SK-N-SH treated with all-trans-retinoic acid at 6 μM for 48 hours (cell line): ENCODE measurements at places on chromosomes 1 and 21.
A peak's percentile ranks its signal among the peaks of the same experiment; 100 is the strongest.

DNA sequence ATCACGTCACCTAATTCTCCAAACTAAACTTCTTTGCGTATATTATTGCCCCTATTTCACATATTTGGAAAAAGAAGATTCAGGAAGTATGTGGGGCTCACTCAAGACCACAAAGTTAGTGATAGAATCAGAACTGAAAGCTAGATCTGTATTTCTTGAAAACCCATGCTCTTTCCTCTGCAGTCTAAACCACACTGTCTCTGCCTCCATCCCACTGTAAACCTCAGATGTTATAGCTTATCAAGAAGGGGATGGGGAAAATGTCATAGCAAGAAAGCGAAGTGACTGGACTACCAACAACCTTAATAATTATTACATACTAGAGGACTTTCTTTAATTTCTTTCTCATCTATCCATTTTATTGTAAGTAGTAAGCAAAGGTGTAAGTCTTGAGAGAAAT lies 257.7 kb upstream of the SGIP1 start:
- ATAC-seq: no peak

DNA sequence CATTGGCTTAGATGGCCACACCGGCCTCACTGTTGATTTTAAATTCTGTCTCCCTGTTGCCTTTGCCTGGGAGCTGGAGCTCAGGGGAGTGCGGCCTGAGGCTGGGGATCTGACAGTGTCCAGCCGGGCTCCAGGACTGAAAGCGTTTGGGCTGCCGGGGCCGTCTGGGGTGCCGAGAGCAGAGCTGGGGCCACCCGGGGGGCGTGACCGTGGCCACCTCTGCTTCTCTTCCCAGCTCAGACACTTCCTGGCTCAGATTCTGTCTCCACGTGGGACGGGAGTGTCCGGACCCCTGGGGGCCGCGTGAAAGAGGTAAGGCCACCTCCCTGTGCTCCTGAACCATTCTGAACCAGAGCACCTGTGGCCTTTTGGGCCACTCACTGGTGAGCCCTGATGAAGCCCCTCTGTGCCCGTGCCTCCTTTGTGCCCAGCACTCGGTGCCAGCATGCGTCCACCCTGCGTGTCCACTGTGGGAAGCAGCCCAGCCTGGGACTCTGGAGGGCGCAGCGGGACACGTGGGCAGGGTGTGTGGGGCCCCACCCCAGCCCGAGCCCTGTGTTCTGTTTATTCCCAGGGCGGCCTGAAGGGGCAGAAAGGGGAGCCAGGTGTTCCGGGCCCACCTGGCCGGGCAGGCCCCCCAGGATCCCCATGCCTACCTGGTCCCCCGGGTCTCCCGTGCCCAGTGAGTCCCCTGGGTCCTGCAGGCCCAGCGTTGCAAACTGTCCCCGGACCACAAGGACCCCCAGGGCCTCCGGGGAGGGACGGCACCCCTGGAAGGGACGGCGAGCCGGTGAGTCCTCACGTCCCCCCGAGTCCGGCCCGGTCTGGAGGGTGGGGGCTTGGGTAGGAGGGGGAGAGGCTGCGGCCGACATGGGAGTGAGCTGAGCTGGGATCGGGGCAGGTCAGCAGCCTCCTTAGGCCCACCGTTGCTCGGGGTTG lies 64.8 kb downstream of the SLC19A1 start:
- peak; percentile 30 for ATAC-seq

DNA sequence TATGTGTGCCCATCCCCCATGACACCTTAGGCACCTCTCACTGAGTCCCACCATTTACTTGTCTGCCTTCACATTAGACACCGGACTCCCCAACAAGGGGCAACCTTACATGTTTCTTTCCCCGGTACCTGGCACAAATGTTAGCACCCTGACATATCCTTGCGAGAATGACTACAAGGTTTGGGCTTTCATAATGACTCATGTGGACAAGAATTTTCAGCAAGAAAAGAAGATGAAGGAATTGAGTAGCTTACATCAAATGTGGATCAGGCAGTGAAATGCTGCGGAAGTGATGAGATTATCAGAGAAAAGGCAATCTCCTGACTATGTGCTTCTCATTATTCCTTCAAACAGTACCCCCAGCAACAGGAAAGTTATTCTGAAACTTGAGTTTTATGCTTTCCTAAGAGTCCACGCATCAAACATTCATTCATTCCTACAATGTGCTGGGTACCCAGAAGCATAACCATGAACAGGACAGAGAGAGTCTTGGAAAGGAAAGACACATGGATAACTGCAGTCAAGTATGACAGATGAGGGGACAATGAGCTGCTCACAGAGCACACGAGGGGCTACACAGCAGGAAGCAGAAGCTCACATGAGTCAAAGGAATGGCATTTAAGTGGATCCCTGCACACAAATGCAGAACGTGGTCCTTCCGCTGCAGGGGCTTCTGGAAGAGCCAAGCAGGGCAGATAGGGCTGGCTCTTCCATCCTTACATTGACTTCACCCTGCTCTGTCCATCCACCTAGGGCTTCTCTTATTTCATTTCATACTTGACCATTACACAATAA lies 112.1 kb downstream of the PCNX2 start:
- peak; percentile 35 for ATAC-seq

GRCh38 chr21:36647279-36648093 lies 51.4 kb upstream of the SIM2 start:
- peak; percentile 40; the same call in 2 of the 3 replicates for ATAC-seq

DNA sequence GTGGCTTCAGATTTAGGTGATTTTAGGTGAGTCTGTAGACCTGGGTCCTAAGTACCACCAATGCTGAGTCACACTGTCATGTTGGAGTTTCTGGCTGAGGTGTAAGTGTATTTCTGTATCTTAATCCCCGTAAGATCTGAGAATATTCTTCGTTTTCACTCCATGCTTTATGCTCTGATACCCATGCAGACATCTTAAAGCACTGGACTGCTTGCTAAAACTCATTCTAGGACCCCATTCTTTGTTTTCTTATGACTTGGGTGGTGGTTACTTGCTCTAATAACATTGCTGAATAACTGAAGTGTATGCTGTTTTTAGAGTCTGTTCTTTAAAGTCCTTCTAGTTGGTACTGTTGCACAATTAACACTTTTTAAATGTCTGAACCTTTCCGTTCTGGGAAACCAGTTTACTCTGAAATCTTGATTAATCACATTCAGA lies 36.6 kb downstream of the CDC42 start:
- no peak for ATAC-seq
